Progenitor cell of endocrine pancreas (in vitro differentiated cells): ENCODE measurements at places on chromosomes 5 and 9.

DNA sequence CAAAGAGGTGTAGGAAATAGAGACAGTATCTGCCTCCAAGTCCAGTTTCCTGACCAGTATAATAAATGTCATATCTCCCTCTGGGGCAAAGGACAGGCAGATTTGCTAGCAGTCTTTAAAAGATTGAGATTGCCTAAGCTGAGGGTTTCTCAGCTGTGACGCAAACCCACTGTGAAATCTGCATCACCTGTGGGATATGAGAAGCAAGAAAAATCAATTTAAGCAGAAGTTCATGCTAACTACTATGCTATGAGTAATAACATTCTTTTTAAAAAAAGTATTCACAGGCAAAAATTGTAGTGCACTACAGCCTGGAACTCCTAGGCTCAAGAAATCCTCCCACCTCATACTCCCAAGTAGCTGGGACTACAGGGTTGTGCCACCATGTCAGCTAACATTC lies 168.1 kb upstream of the POC5 start:
- no peak for DNase-seq

DNA sequence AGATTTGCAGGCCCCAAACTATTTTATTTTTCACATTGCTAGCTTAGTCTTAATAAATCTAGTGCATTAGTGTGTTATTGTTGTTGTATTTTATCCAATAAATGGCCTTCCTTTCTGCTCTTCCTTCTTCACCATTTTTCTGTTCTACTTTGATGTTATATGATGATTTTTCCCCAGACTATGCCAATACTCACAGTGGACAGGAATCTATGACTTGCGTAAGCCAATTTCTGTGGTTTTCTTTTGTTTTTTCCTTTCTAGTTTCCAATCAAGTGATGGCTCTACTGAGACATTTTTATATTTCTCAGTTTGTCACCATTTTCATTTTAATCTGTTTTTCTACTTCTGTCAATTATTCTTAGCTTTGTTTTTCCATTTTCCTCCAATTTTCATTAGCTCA lies 106.8 kb upstream of the FBXL7 start:
- no peak for DNase-seq

- no peak for DNase-seq
Observed at GRCh38 chr9:105357937-105358336, 89.9 kb upstream of the FSD1L start.

DNA sequence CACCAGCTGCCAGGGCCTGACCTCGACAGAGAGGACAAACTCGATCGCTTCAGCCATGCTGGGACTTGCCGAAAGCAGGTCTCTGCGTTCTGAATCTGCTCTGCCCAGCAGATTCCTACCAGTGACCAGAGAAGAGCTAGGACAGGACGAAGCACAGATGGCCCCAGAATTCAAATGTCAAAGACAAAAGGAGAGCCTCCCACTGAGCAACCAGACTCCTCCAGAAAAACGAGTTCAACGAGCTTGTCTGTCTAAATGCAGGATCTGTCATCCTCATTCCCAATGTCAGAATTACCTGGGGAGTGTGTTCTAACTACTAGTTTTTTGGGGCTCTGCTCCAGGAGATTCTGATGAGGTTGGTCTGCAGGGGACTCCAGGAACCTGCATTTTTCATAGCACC lies 13.4 kb downstream of the AK8 start:
- no peak for DNase-seq

GRCh38 chr5:179343021-179343718 lies 2.1 kb downstream of the ADAMTS2 start:
- no peak for DNase-seq

- DNase-seq = no peak
Observed at GRCh38 chr9:88653911-88654310, 118.9 kb downstream of the NXNL2 start.

- no peak for DNase-seq
Observed at GRCh38 chr5:135356522-135357318, 42.3 kb downstream of the MACROH2A1 start.

DNA sequence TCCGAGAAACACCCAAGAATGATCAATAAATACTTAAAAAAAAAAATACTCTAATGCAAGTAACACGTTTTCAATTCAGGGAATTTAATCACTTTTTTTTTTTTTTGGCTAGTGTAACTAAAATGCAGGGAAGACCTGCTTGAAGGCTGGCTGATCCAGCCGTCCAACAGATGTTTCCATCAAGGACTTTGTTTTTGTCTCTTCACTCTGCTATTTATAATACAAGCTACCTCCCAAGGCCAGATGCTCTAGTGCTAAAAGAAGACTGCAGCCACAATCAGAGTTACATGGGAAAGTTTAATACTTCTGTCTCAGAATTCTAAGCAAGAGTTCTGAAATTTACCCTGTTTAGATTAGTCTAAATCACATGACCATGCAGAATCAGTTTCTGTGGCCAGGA lies 14.5 kb downstream of the TBCA start:
- no peak for DNase-seq

DNA sequence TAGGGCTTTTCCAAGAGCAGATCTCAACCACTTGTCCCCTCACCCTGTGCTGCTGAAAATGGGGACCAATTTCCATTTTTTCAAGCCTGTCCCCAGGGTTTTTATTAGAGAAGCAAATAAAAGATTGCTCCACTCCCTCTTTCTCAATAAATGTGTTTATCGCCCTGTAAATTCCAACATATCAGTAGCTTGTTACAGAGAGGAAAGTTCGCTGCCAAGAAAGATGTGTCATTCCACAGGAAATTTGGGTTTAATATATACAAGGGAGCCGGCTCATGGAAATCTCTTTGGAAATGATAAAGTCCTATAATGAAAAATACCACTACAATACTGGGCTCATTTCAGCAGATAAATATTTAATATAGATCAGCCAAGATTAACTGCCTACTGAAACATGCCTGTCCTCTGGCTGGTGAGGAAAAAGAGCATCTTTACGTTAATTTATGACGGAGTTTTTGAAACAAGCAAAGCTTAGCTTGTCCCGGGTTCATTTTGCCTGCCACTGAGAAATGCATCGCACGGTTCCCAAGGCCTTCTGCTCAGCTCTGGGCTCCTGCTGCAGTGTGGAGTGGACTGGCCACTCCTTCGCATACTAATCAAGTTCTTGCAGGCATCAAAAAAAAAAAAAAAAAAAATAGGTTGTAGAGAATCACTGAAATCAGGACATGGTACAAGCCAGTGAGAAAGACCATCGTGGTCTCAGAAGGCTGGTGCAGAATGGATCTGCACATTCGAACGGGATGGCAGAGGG lies 84.5 kb downstream of the BRINP1 start:
- DNase-seq = no peak

GRCh38 chr5:76081811-76082771 lies 1.1 kb upstream of the SV2C start:
- no peak for DNase-seq

GRCh38 chr9:28781481-28781880 lies 1208.2 kb upstream of the C9orf72 start:
- no peak for DNase-seq

GRCh38 chr9:95070549-95071021 lies 246.9 kb downstream of the FANCC start:
- no peak for DNase-seq

- no peak for DNase-seq
Observed at GRCh38 chr5:67234671-67235176, 38.1 kb upstream of the CD180 start.

DNA sequence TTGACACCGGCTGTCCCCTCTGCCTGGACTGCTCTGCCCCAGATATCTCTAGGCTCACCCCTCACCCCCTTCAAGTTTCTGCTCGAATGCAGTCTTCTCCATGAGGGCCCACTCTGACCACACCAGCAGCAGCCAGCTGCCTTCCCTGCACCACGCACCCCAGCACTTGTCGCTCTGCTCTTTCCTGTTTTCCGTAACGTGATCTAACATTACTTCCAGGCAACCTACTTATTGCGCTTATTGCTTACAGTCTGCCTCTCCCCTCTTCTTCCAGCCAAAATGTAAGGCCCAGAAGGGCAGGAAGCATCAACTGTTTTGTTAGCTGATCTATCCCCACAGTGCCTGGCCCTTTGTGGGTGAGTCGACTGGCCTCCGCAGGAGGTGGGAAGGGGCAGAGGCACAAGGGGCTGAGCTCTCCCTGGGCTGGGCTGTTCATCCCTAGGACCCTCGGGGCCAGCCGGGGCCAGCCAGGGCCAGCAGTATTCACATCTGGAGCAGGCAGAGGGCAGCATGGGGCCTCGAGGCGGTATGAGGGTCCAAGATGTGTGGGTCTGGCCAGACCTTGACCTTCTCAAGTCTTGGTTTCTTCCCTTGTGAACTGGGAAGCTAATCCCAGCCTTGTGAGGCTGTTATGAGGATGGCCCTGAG lies 11.6 kb upstream of the DBN1 start:
- DNase-seq = no peak

DNA sequence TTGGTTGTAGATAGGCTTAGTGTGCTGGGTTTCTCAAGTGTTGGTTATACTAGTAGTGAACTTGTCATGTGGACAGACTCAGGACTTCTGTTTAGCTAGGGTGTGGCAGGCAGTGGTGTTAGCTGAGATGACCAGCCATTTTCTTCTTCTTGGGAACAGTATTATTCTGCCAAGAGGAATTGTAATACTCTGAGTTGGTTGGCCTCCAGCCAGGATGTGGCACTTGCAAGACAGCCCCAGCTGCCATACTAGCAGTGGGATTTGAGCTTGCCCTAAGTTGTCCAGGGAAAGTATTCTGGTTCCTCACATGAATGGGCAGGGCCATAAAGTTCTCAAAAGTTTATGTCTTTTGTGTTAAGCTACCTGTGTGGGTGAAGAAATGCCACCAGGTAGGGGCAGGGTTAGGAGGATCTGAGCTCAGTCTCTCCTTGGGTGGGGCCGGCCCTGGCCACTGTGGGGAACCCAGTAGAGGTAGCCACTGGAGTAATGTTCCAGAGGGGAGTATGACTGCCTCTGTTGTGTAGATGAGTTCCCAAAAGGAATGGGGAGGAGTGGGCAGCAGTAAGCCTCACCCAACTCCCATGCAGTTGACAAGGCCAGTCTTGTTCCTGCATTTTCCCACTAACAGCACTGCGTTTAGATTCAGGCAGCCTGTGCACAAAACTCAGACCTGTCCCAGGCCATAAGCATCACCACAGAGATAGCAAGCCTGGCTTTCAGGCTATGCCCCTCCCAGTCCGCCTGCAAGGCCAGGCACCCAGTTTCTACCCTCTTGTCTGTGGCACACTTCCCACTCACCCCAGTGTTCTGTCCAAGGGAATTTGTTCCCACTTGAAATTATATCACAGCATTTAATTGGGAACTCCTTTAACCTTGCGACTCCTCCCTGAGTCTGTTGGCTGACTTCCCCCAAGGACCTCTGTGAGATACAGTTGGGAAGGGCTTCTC lies 250.7 kb downstream of the ANXA1 start:
- no peak for DNase-seq

- DNase-seq = no peak
Observed at GRCh38 chr5:40221796-40222195, 457.9 kb upstream of the PTGER4 start.

- DNase-seq = no peak
Observed at GRCh38 chr5:15837551-15838289, 337.7 kb downstream of the FBXL7 start.

DNA sequence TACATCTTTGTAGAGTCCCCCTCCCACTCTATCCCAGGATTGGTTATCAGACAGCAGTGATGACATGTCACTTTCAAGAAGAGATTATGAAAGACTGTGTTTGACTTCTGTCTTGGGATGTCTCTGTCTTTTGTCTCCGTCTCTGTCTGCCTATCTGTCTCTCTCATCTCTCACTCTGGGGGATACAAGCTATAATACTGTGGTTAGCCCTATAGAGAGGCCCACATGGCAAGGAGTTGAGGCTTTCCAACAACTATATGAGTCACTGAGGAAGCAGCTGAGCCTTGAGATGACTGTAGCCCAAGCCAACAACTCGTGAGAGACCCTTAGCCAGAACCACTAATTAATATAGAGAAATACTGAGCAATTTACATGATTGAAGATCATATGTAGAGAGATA lies 284.8 kb downstream of the PDE4D start:
- DNase-seq = no peak

GRCh38 chr9:77872863-77873262 lies 158.7 kb downstream of the GNAQ start:
- no peak for DNase-seq

DNA sequence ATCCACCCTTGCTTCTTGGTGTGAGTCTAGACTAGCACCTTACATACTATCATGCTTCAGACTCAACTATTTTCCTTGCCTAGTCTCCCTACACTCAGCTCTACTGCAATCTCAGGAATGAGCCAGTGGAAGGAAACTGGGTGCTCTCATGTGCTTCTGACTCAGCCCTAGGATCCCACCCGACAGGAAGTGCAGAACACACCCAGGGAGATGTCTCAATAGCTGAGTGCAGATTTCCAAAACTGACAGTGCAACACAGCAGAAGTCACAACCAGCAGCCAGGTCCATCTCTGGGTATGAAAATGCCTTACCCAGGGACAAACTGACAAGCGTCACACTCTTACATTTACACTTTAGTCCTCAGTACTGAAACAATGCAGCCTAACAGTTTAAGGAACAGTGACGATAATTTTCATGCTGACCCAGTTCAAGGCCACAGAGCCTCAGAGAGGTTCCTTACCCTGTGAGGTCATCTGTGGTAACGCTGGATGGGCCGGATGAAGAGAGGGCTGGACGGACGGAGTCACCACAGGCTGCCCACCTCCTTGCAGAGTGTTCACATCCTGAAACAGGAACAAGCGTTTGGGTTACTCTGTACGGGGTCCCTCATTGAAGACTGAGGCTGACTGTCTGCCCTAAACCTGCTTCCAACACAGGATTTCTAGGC lies 33.0 kb downstream of the FKBP15 start:
- no peak for DNase-seq

GRCh38 chr5:91206103-91206502 lies 177.0 kb downstream of the ARRDC3 start:
- no peak for DNase-seq

DNA sequence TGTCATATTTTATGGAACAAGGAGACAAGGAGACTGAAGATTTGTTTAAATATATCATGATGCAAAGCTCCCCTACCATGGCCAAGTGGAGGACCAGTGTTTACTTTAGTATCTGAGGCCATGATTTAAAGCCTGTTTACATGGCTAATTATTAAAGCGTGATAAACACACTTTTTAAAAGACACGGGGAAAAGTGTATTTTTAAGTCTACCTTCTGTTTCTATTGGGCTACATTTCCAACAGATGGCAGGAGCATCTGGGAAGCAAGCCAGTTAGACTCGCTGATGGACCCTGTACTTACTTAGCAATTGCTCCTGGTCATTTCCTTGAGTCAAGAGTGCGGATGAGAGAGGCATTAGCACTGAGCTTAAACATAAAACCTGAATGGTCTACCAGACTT lies 480.3 kb upstream of the SEMA6A start:
- DNase-seq = no peak

DNA sequence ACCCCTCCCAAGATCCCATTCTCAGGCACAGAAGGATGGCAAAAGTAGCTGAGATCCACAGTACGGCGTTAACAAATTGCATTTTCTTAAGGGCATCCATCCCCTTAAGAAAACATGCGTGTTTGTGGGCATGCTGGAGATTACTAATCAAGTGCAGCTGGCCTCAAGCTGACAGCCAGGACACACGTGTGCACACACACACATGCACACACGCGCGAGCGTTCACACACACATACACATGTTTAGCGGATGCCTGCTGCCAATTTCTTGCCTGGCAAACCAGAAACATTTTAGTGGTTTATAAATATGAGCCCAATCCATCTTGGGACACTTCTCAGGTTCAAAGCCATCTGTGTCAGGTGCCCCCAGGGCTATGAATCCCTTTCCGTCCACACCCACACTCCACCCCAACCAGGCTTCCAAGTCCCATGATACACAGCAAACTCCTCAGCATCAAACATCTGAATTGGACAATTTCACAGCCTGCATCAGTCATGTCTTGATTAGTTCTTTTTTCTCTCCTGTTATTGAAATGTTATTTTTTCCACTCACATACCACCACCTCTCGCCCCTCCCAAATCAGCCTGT lies 23.5 kb upstream of the SMIM23 start:
- no peak for DNase-seq

GRCh38 chr9:136050701-136051452 lies 44.2 kb downstream of the NACC2 start:
- no peak for DNase-seq
